Endothelial cell of umbilical vein (primary cell): ENCODE measurements at places on chromosomes 6 and 20. TPM values are rescaled to one million over a fixed set of nuclear protein-coding genes. Genes with fewer than 3 reads are reported as not detected.
A peak's percentile ranks its signal among the peaks of the same experiment; 100 is the strongest.

The LYRM2 gene
- 37.7 and 41.9 TPM in 2 replicates for total RNA-seq

GRCh38 chr6:88120635-88121034 is 45.5 kb downstream of the CNR1 start:
- no peak for DNase-seq

GRCh38 chr20:5686384-5687105 is 63.7 kb upstream of the SHLD1 start:
- no peak for DNase-seq

The IPCEF1 gene
- total RNA-seq = 0.51 and 0.99 TPM in 2 replicates

The CYP24A1 gene
- not detected in 2 replicates for total RNA-seq

- no peak for DNase-seq
These were observed 100.9 kb downstream of the OPRM1 start for GRCh38 chr6:154139892-154140291.

DNA sequence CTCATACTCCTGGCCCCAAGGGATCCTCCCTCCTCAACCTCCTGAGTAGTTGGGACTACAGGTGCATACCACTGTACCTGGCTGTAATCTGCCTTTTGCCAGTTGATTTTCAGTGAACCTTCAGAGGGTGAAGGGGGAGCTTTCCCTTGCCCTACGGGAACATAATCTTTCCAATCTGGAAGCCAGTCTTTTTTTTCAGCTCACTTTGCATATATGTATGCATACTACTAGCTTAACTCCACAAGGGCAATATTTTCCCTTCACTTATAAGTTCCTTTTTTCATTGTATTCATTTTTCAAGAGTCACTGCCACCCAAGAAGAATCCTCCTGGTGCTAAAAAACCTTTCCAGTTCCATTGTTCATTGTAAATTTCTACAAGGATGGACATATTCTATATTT is 53.4 kb upstream of the GCM1 start:
- DNase-seq = no peak

DNA sequence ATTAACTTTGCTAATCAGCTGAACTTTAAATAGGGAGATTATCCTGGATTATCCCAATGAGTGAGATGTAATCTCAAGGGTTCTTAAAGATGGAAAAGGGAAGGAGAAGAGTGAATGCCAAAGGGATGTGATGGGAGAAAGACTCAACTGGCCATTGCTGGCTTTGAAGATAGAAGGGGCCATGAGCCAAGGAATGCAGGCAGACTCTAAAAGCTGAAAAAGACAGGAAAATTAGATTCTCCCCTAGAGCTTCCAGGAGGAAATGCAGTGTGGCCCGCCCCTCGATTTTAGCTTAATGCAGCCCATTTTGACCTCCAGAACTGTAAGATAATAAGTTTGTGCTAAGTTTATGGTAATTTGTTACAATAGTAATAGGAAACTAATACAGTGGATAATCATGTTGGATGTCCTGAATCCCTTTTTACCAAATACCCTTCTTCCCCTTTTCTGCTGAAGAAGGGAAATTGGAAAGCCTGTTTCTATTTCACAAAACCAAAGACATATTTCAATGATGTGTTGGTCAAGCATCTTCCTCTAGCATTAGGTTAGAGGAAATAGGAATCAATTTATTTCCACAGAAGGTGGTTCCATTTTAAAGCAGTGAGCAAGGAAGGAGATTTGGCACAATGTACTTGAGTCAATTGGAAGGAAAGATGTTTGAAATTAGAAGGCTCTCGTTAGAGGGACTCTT is 3.3 kb upstream of the HDDC2 start:
- no peak for DNase-seq

DNA sequence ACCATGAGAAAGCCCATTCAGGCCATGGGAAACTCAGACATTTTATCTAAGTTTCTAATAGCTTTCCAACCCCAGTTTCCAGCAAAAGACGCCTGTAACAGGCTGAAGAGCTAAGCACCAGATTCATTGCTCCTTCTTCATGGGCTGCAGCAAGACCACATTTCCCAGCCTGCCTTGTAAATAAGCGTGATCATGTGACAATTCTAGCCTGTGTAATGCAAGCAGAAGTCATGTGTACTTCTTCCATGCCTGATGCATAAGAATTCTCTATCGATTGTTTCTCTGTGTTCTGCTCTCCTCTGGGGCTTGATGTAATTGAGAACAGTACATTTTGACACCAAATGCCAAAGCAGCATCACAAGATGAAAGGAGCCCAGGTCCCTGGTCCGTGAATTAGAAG is 6.8 kb downstream of the PCSK2 start:
- DNase-seq = no peak

The TMC2 gene
- not detected in 2 replicates for total RNA-seq

- no peak for DNase-seq
These were observed 664 bp upstream of the BAG6 start for GRCh38 chr6:31652925-31653724.

The CST4 gene
- not detected in 2 replicates for total RNA-seq

The POPDC3 gene
- total RNA-seq = 1.7 and 3.1 TPM in 2 replicates

The CRISP3 gene
- total RNA-seq = not detected in 2 replicates

DNA sequence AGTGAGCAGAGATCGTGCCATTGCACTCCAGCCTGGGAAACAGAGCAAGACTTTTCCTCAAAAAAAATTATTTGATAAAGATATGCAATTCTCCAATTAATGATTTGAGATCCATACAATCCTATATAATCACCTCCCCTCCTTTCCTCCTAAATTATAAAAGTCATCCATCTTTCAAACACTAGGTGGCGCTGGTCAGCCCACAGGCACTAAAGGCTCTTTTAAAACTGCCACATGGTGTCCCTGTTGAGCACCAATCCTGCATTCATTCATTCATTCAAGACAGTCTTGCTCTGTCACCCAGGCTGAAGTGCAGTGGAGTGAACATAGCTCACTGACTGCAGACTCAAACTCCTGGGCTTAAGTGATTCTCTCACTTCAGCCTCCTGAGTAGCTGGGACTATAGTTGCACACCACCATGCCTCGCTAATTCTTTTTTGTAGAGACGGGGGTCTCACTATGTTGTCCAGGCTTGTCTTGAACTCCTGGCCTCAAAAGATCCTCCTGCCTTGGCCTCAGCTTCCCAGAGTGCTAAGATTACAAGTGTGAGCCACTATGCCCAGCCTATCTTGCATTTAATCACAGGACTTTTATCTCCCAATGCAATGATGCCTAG is 58.7 kb upstream of the SLC2A12 start:
- DNase-seq = peak; percentile 59

GRCh38 chr20:910132-910869 is 5.8 kb downstream of the ANGPT4 start:
- no peak for DNase-seq

DNA sequence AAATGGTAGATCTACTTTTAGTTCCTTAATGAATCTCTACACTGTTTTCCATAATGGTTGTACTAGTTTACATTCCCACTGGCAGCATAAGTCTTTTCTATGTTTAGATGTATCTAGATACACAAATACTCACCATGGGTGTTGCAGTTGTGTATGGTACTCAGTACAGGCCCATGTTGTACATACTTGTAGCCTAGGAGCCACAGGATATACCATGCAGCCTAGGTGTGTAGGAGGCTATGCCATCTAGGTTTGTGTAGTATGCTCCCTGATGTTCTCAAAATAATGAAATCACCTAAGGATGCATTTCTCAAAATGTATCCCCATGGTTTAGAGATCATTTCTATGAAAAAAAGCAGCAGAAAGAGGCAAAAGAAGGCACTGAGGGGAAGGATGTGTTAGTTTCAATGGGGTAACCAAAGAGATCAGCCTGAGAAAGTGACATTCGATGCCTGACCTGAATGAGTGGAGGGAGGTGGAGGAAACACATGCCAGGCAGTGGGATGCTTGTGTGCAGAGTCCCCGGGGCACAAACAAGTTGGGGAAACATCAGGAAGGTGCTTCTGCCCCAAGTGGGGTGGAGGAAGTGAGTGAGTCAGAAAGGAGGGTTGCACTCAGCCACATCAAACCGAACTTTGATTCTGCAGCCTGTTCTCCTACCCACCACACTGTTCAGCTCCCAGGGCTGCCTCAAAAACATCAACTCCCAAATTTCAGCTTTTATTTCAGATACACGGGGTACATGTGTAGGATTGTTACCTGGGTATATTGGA is 191.2 kb downstream of the ZNF217 start:
- no peak for DNase-seq

DNA sequence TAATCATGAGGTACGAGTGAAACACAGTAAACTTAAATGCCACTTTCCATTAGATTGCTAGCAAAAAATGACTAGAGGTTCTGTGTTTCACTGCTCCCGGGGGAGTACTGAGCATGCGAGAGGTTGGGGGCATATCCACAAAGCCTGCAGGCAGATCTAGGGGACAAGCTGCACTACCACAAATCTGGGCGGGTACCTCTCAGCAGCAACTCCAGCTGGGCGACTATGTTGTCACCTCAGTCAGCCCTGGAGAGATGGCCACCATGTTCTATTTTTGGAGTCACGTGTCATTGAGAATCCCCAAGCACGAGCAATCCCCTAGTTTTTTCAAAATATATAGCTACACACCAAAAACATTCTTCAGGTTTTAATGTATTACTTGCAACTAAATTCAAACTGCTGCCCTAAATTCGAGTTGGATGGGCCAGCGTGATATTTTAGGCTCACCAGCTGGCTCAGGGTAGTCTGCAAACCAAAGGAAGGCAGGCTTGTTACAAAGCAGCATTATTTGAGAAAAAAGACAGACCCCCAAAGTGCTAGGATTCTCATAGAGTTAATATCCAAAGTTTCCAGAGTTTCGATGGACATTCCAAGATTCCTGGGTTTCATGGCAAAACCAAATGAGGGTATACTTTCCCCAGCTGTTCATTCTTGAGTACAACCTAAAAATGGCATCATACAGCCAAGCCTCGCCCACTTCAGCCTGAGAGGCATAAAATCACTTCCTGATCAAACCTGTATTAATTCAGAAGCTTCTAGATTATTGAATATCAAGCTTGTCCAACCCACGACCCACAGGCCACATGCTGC is 24.1 kb upstream of the MYLIP start:
- no peak for DNase-seq

GRCh38 chr6:72248621-72249020 is 362.3 kb downstream of the RIMS1 start:
- DNase-seq = no peak

The ECT2L gene
- total RNA-seq = not detected in 2 replicates

GRCh38 chr6:147578159-147578558 is 69.7 kb downstream of the SAMD5 start:
- no peak for DNase-seq

- DNase-seq = no peak
These were observed 420 bp downstream of the CENPQ start for GRCh38 chr6:49463612-49463967.

The SSR1 gene
- total RNA-seq = 149 and 187 TPM in 2 replicates

- no peak for DNase-seq
These were observed 125.8 kb upstream of the SRSF6 start for GRCh38 chr20:43331906-43332305.

GRCh38 chr6:22451962-22452361 is 117.4 kb upstream of the HDGFL1 start:
- no peak for DNase-seq

DNA sequence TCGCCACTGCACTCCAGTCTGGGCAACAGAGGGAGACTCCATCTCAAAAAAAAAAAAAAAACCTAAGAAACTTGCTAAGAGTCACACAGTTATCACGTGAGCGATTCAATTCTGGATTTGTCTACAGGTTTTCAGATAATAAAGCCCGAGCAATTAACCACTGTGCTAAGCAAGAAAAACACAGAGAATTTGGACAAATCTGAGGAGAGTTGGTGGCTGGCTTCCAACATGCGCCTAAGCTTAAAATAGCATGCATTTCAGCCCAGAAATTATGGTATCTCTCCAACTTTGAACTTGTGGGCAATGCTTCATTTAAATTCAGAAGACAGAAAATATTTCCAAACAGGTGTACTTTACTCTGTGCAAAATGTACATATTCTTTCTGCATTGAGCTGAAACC is 232.9 kb downstream of the TSHZ2 start:
- no peak for DNase-seq

The DEFB132 gene
- not detected in 2 replicates for total RNA-seq

- DNase-seq = no peak
These were observed 21.6 kb downstream of the TPX2 start for GRCh38 chr20:31760519-31761240.

- no peak for DNase-seq
These were observed 151.5 kb upstream of the STMND1 start for GRCh38 chr6:16950302-16950701.

The COL9A3 gene
- total RNA-seq = 0.60 and 0.76 TPM in 2 replicates

- no peak for DNase-seq
These were observed 18.3 kb upstream of the RBPJL start for GRCh38 chr20:45288376-45288775.

DNA sequence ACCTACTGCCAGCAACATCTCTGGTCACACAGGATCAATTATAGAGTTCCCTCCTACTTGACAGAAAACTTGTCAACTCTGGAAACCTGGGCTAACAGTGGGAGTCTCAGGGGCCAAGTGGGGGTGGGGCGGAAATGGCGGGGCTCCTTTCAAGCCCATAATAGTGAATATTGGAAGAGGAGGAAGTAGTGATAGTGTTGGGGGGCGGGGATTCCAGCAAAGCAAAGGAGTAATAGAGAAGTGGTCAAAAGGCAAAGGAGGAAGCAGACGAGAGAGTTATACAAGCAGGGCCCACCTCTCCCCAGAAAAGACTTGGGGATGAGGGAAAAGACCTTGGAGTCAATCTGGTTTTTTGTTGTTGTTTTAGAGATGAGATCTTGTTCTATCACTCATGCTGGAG is 2.1 kb downstream of the DEF6 start:
- no peak for DNase-seq

- DNase-seq = peak; percentile 93
These were observed 98.2 kb downstream of the CAP2 start for GRCh38 chr6:17491416-17492142.

DNA sequence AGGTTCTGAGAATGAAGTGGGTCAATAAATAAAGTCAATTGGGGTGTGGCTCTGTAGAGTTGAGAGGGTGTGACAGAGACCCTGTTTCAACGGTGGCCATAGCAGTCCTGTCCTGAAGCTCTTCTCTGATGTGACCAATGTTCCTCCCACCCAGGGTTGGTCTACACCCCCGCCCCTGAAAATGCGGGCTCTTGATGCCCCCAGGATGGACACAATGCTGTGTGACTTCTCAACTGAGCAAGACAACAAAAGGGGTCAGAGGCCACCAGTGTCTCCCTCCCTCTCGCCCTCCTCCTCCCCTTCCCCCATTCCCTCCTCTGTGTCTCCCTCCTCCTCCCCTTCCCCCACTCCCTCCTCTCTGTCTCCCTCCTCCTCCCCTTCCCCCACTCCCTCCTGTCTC is 41.7 kb upstream of the NXT1 start:
- no peak for DNase-seq

GRCh38 chr6:158029668-158030230 is 48.1 kb downstream of the SYNJ2 start:
- no peak for DNase-seq

- no peak for DNase-seq
These were observed 78.7 kb upstream of the AFDN start for GRCh38 chr6:167748046-167748445.
